ENCODE measurements at places on chromosomes 6 and 20.
A peak's percentile ranks its signal among the peaks of the same experiment; 100 is the strongest.

DNA sequence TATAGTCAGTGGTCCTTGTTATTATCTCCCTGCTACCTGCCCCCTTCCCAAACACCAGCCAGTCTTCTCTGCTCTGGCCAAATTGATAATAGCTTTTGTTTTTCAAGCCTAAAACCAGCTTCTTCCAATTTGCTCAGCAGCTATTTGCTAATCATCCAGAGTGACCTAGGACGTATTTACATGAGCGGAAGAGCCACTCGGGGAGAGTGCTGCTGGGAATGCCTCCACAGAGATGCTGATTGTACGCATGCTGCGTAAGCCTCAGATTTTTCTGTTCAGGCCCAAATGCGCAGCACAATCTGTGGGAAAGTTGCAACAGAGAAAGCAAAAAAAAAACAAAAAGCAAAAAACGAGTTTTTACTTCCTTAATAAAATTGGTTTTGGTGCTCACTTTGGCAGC lies 24.4 kb upstream of the ID1 start:
- no peak for DNase-seq

GRCh38 chr20:23407781-23408464 lies 13.4 kb downstream of the NAPB start:
- DNase-seq: peak; percentile 39

DNA sequence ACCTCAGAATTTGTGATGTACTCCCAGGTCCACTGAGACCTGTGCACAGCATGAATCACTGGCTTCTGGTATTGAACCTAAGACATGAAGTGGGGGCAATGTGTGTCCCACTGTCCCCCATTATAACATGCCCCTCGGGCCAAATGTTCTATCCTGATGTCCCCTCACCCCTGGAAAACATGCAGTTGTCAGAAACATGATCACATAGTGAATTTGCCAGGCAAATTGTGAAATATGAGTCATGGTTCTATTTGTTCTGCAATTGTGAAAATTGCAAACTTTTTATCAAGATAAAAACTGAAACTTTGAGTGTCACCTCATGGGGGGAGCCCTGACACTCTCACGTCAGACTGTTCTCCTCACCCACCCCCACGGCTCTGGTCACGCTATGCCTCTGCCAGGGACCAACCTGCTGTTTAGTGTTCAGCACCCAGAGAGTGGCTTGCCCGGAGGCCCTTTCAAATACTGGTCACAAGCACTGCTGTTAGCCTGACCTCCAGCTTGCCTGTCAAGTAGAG lies 305.3 kb downstream of the CLIC5 start:
- DNase-seq: peak; percentile 27

- no peak for DNase-seq
Measured at GRCh38 chr6:150651808-150652470, 52.3 kb downstream of the PLEKHG1 start.

GRCh38 chr6:11123978-11124377 lies 12.5 kb upstream of the ERVFRD-1 start:
- DNase-seq: no peak

GRCh38 chr20:45527294-45527693 lies 11.9 kb upstream of the SPINT3 start:
- no peak for DNase-seq

DNA sequence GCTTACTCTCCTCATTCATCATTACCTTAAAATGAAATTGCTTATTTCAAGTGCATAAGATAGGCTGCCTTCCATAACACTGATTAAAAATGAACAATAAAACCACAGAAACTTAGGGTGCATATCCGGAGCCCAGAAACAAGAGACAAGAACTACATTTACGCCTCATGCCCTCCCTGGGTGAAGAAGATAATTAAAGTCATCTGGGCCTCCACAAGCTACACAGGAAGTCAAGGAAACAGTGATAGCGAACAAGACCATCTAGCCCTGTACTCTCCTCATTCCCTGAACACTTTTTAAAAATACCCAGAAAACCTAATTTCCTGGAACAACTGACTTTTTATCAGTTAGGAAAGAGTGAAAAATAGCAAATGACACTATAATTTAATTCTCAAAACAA lies 6.3 kb downstream of the SOD2 start:
- no peak for DNase-seq

GRCh38 chr6:63504777-63505384 lies 67.4 kb upstream of the LOC128125822 start:
- no peak for DNase-seq

DNA sequence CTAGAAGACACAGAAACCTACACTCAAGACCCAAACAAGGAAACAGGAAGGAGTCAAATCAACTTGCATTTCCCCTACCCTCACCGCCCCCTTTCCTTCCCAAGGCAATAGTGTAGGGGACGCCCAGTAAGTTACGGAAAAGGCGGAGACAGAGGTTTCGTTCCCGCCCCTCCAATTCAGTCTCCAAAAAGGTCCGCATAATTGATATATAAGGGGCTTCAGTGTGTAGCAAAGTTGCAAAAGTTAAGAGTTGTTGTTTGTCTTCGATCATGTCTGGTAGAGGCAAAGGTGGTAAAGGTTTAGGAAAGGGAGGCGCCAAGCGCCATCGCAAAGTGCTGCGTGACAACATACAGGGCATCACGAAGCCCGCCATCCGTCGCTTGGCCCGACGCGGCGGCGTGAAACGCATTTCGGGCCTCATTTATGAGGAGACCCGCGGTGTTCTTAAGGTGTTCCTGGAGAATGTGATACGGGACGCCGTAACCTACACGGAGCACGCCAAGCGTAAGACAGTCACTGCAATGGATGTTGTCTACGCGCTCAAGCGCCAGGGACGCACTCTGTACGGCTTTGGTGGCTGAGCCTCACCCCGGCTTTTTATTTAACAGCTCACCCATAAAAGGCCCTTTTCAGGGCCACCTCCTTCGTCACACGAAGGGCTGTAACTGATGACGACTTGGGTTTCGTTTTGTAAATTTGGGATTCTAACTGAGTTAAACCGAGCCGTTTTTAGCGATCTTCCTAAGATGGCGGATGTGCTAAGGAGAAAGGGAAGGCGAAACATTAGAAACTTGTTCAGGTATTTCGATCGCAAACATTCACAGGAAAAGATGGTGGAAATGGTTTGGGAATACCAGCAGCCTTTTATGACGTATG lies 124.6 kb upstream of the BTN3A2 start:
- DNase-seq: peak; percentile 93

DNA sequence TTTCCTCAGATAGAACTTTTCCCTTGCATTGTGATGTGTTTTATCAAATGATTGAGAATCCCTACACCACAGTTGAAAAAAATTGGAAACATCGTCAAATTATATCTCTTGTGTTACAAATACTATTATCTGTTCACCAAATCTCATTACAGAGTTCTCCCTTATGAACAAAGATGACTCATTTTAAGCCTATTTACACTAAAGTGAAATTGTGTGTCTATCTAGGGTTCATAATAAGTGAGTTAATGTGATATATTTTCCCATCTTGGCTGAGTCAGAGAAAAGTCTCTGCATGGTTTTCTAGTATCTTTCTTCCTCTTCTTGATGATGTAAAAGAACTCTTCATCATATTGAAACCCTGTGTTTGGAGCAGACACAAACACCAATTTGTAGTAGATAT lies 1263.3 kb upstream of the EYS start:
- no peak for DNase-seq

GRCh38 chr6:89986650-89987074 lies 92.4 kb downstream of the GJA10 start:
- no peak for DNase-seq

DNA sequence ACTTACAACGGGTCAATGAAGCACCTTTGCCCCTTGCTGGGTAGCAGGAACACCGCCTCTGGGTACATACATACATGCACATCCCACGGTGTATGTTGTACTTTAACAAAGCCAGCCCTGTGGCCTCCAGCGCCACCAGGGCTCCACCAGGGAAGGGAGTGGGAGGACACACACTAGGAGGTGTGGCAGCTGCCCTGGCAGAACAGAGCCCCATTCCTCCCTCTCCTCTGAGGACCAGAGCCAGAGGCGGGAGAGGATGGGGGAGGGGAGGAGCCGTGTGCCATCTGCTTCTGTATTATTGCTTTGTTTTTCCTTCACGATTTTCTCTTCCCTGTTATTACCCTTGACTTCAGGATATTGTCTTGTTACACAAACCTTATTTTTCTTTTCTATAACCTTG lies 105.8 kb upstream of the TRAF3IP2 start:
- no peak for DNase-seq

DNA sequence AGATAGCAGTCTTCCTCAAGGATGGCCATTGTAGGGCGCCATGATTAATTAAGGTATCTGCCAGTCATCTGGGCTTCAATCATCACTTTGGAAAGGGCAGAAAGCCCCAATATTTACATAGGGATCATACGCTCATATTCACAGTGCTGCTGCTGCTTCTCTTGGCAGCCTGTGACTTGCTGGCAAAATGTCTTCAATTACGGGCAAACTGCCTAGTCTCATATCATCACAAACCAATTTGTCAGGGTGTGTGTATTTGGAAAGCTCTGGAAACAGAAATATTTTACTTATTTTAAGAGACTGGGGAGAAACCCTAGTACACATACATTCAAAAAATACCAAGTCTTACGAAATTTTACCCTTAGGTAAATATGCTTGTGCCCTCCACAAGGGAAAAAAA lies 77.6 kb downstream of the SAMD5 start:
- no peak for DNase-seq

- DNase-seq: no peak
Measured at GRCh38 chr6:115932481-115932880, 128.2 kb downstream of the FRK start.

GRCh38 chr6:56799989-56800388 lies 154.9 kb upstream of the BEND6 start:
- no peak for DNase-seq

- DNase-seq: no peak
Measured at GRCh38 chr6:112883095-112883494, 536.0 kb downstream of the RFPL4B start.

DNA sequence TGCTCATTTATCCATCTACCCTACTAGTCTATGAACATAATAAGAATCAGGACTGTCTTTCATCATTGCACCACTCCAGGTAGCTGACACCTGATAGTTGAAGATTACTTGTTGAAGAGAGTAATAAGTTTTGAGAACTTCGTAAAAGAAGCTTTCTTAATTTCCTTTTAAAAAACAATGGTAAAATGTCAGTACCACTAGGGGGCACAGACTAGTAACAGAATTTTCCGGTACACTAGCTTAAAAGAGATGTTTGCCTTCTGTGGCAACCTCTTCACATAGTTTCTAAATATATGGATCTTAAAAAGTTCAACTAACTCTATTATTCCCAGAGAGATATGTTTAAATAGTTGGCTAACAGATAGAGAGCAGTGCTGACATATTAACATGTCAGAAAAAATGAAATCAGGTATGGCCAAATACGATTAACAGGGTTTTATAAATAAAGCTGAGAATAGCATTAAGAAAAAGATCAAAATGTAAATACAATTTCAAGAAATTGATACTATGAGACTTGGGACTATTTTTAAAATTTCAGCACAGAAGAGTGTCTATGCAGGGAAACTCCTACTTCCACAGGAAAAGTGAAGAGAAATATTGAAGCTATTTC lies 5.4 kb upstream of the KCNQ5 start:
- DNase-seq: peak; percentile 40

DNA sequence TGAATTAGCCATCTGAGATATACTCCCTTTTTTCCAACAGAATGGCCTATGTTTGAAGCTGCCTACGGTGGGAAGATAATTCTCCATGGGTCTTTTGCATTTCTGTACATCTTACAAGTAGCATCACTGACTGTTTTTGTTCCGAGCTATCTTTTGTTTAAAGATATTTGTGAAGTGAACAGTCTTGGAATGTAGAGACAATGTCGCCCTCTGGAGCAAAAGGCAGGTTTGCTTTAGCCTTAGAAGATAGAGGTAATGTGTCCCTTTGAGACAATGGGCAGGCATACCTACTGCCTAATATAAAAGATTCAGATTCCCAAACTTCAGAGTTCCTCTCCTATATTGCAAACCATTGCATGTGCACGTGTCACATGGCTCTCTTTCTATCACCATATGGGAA lies 347.8 kb upstream of the CNR1 start:
- no peak for DNase-seq

DNA sequence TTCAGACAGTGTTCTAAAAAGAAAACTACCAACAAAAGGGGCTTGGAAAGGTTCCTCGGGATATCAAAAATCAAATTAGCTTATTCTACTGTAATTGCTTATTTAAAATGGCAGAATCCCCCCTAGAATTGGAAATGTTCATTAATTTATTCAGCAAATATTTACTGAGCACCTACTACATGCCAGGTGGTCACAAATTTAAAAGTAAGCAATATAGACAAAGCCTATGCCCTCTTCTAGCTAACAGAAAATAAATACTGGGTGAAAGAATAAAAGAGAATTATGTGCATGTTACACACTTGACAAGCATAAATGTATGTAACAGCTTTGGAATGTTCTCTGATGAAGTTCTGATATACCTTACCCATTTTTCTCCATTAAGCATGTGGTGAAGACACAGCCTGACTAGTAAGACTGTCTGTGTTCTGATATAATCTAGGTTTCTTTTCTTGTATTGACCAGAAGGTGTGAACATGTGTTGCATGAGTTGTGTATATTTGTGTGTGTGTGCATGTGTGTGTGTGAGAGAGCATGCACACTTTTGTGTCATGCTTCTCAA lies 606.7 kb upstream of the CITED2 start:
- no peak for DNase-seq

- DNase-seq: no peak
Measured at GRCh38 chr6:150631283-150631983, 31.7 kb downstream of the PLEKHG1 start.

DNA sequence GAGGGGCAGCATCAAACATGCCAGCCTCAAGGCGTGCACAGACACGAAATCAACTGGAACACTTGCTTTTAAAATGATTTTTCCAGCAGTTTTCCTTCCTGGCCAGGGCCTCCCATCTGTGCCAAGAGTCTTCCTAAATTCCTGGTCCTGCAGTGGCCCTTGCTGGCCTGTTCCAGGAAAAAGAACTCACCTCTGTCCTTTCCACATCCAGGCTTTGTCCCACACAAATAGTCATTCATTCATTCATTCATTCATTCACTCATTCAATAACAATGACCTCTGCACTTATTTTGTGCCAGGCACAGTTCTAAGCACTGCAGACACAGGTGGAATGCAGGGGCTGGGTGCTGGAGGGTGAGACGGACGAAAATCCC lies 89.0 kb upstream of the CCDC167 start:
- no peak for DNase-seq

- DNase-seq: no peak
Measured at GRCh38 chr20:15440049-15440820, 1102.8 kb upstream of the FLRT3 start.

DNA sequence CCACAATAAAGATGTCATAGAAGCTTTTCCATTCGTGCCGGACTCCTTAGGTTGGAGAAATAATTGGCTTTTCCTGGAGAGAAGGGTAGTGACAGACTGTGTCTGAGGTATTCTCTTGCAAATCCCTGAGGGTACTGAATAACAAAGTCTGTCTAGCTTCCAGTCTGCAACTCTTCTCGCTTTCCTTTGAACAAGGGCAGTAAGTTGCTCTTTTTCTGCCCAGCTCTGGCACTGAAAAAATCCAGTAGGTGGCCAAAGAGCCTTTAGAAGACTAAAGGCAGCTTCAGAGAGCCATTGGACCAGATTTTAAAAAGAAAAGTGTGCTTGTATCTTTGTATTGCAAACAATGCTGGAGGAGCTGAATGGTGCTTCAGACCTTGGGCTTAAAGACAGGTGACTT lies 20.7 kb upstream of the RREB1 start:
- peak; percentile 14 for DNase-seq

GRCh38 chr6:41940759-41941279 lies 789 bp downstream of the CCND3 start:
- peak; percentile 50 for DNase-seq

GRCh38 chr6:74939151-74939708 lies 266.6 kb downstream of the COL12A1 start:
- DNase-seq: no peak

Data from CD4-positive, alpha-beta T cell treated with Interleukin-21 for 1 hour (primary cell).